Natural killer cell treated with Interleukin-12 subunit alpha and Interleukin-12 subunit beta and Interleukin-15 and Interleukin-18, amount 100 ng/mL, for 72 hours (primary cell): ENCODE measurements at places on chromosomes 2 and 18. TPM values are rescaled to one million over a fixed set of nuclear protein-coding genes. Genes with fewer than 3 reads are reported as not detected.

The ATG16L1 gene
- 78.6 TPM for total RNA-seq

- no peak for DNase-seq
Observed at GRCh38 chr2:192070099-192070498, 124.6 kb downstream of the TMEFF2 start.

The POLR1B gene
- 89.3 TPM for total RNA-seq

The ATP8B1 gene
- total RNA-seq: not detected

GRCh38 chr2:215019085-215019484 is 119.3 kb downstream of the ABCA12 start:
- DNase-seq: no peak

The CFAP221 gene
- total RNA-seq: not detected
